ENCODE measurements at places on chromosomes 13 and 19.

GRCh38 chr19:16542045-16542909, at the start of gene CHERP:
Gene CHERP (minus strand): TSS chr19:16542437. CDS start chr19:16542378, 59 bp downstream.
- peak; percentile 79 for DNase-seq

GRCh38 chr19:42242069-42242511, 312 bp downstream of the GSK3A start:
- no peak for DNase-seq

DNA sequence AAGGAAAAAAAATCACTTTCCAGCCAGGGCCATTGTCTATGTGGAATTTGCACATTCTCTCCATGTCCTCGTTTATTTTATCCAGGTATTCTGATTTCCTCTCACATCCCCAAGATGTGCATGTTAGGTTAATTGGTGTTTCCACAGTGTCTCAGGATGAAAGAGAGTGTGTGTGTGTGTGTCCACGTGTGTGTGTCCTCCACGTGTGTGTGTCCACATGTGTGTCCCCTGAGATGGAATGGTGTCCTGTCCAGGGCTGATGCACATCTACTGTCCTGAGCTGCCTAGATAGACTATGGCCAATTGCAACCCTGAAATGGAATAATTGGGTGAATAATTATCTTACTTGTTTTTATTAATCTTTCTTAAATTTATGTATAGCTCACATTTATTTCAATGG, 2436.5 kb downstream of the PCDH9 start:
- no peak for DNase-seq

DNA sequence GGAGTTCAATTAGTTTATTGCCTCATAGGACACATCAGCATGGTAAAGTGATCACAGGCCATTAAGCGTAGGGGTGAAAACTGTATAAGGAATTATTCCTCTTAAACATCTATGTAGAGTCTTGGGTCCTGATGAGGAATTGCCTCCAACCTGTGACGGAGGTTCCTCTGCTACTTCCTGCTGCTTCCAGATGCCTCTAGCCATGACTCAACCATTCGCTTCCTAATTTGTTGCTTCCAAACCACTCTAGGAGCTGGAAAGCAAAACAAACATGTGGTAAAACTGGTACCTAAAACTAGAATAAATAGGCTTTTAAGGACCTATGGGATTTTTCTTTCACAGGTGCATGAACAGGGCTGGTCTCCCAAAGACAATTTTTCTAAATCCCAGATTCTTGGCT, 253.8 kb downstream of the KLF12 start:
- peak; percentile 31 for DNase-seq

- no peak for DNase-seq
Observed at GRCh38 chr13:98941126-98941525, 36.7 kb downstream of the DOCK9 start.

DNA sequence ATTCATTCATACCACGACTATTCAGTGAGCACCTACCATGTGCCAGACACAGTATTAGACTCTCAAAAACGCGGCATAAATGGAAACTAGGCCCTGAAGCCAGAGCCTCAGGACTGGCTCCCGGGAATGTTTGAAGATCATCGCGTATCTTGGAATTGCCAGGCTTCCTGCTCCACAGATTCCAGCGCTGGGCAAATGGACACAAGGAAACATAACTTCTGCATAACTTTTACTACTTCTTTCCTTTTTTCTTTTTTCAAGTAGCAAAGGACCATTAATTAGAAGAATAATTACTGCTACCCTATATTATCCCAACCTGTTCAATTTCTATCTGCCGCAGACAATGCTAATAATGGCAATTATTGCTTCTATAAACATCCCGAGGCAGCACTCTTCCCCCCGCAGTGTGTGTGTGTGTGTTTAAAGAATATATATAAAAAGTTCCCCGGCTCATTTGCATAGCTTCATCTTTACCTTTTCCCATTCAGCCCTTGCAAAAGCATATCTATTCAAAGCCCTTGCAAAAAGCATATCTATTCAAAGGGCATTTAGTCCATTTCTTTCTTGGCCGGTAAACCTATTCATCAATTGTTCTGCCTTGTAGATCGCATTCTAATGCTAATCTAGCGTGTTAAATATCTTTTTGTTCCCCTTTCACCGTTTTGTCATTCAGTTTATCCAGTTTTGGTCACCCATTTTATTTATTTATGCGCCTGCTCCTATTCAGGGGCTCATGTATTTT, 6.1 kb downstream of the SOX21 start:
- no peak for DNase-seq

DNA sequence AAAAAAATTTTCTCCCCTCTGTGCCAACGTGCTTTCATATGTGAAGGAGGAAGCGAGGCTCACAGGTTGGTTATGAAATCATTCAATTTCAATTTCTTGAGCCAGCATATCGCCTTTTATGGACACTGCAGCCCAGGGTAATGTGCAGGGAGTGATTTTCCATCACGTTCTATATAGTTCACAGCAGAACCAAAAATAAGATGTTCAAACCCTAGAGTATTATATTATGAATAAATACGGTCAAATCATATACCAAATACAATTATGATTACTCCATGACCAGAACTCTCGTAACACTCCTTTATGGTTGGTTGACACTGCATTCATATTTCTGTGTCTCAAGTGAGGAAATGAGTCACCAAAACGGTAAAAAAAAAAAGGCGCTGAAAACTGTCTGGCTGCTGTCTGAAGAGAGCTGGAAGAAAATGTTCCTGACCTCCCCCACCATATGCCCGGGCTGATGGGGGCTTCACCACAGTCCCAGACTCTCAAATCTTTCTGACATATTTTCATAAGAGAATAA, 75.8 kb upstream of the UBAC2 start:
- DNase-seq, result peak; percentile 90

DNA sequence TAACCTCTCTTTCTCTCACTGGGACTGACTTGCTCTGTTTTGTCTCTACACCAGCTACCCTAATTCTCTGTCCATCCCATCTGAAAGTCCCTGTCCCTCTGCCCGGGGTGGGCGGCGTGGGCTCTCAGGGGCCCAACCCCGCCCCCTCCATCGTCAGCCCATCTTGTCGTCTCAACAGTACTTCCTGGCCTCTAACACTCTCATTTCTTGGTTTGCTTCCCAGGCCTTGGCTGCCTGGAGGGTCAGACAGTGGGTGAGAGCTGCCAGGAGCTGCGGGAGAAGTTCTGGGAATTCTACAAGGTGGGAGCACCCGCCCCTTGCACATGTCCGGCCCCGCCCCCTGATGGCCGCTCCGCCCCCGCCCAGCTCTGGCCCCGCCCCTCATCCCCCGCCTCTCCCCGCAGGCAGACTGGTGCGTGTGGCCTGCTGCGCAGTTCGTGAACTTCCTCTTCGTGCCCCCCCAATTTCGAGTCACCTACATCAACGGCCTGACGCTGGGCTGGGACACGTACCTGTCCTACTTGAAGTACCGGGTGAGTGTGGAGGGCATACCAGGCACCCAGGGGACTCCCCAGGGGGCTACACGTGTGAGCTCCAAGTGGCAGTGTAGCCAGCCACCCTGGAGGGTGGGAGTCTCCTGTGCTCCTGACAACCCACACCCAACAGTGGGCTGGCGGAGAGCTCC, 1.7 kb downstream of the MPV17L2 start:
- no peak for DNase-seq

DNA sequence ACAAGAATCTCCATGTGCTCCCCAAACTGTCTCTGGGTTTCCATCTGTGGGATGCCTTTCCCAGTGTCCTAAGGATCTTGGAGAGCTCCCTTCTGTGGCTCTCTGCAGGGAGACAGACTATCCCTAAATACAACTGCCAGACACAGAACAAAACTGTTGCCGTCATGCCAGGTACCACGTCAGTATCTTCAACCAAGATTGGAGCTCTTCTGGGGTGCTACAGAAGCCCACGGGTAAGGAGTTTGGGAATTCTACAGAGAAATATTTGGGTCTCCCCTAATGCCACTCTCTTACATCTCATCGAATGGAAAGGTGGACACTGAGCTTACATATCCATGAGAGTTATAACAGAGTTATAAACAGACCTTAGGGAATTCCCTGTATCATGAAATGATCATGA, 4.9 kb upstream of the MBD3L3 start:
- DNase-seq, result no peak

DNA sequence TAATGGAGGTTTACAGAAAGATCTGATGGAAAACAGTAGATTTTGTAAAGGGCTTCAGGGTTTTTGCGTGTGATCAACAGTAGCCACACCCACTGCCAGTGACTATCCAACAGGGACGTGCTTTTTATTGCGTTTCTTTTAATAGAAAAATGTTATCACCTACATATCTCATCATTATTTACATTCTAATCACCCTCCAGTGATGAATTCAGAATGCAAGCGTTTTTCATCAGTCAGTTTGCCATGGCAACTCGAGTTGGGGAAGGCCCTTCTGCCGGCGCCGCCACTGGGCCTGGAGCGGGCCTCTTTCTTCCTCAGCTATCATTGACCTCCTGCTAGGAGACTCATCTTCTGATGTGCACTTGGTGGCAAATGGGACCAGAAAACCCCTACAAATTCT, 90.3 kb upstream of the TMTC4 start:
- DNase-seq, result no peak

DNA sequence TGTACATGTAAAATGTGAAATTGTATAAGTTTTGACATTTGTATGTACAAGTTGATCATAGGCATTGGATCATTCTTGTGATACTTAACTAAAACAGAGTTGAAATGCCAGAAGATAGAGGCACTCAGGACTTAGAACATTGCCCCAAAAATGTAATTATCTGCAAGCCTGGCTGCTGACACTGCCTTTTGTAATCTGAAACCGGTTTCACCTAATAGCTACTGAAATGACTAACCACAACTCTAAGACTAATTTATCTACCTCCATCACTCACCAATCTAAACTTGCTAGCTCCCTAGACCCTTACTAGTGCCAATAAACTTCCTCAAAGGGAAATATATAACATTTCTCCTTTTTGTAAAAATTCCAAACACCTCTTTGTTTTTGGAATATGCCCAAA, 2596.2 kb downstream of the PCDH9 start:
- DNase-seq, result peak; percentile 28

- DNase-seq, result no peak
Observed at GRCh38 chr19:2306281-2306806, 1.6 kb downstream of the LINGO3 start.

DNA sequence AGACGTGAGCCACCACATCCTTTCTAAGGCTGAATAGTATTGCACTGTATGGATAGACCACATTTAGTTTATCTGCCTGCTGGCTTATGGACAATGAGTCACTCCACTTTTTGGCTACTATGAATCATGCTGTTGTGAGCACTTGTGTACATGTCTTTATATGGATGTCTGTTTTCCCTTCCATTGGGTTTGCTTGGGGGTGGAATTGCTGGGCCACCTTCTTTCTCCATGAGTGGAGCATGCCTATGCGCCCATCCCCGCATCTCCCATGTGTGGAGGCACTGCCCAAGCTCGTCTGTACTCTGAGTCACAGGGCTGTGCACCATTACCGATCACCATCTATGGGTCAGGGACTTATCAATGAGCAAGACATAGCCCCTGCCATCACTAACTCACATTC, 127.2 kb upstream of the GJB6 start:
- DNase-seq, result peak; percentile 100

DNA sequence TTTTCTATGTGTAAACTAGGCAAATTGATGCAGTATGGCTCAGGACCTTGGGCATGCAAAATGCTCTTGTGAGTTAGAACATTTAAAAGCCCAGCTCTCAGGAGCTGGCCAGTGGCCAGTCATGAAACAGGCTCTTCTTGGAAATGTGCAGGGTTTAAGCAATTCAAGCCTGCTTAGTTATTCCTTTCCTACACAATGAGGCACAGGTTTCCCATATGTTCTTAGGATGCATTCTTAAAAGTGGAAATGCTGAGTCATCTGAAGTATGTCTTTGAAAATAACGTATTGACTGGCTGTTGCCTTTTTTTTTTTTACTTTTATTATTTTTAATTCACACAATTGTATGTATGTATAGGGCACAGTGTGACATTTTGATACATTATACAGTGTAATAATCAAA, 300.7 kb downstream of the SLC7A1 start:
- DNase-seq, result no peak

DNA sequence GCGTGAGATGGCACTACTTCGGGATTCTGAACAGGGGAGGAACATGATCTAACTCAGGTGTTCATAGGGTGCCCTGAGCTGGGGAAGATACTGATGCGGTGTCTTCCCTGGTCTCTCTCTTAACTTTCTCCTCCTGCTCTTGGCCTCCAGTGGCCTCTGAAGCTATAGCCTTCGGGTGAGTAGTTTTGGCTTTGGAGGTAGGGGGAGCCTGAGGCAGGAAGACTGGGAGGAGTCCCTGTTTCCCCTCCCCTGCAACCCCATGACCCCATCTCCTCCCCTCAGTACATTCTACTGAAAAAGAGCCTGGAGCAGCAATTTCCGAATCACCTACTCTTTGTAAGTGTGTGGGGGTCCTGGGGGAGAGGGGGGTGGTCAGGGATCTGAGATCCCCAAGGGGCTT, 3.5 kb downstream of the SELENOV start:
- no peak for DNase-seq

GRCh38 chr13:75761369-75761768, 125.2 kb downstream of the LMO7 start:
- no peak for DNase-seq

DNA sequence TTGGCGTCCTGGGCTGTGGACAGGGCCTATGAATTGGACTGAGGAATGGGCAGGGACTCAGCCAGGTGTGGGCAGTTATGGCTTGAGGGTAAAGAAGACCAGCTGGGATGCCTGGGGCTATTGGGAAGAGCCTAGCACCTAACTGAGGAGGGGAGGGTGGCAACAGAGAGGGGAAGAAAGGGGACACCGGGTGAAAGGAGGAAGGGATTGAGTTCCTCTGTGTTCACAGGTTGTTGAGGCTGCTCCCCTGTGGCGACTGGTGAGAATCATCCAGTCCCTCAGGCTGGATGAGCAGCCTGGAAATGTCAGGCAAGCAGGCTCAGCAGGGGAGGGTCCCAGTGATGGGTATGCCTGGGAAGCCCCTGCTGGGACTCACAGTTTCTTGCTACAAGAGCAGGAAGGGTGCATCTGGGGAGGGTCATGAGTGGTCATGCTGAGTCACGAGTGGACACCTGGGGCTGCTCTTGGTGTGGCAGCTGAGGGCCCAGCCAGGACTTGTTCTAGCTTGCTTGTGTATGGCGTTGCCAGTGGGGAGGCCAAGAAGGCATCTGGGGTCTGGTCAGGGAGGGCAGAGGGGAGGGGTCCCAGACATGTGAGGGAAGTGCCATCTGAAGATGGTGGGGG, 1.4 kb downstream of the ZNF324 start:
- peak; percentile 40 for DNase-seq

DNA sequence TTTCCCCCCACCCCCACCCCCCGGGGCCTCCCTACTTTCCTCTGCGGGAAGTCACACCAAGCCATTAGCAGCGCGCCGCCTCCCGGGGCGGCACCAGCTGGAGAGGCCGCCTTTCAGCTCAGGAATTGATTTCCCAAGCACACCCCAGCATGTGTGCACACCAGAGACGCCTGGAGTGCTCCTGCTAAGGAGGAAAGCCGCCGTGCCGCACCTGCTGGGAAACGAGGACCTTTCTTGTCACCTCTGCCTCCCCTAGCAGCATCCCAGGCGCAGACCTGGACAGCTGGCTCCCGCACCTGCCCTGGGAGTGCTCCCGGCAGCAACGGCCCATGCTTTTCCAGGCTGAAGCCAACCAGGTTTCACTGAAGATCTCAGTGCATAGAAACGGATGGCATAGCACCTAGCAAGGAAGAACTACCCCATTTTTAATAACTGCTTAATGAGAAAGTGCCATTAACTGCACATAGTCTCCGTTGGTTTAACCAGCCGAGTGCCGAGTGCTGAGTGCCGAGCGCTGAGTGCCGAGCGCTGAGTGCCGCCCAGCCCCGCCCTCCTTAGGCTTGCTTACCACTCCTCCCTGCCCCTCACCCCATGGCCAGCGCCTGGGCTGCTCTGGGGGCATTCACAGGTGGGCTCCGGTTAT, 165.0 kb downstream of the USP12 start:
- DNase-seq, result no peak

Measured in bronchial epithelial cell (primary cell).